Activated T-helper 1 cell treated with Interleukin-2 at 50 U/mL for 16 hours (primary cell): ENCODE measurements at places on chromosomes 5 and 9.

- no peak for DNase-seq
Observed at GRCh38 chr9:5578698-5579085, 50.2 kb upstream of the RIC1 start.

DNA sequence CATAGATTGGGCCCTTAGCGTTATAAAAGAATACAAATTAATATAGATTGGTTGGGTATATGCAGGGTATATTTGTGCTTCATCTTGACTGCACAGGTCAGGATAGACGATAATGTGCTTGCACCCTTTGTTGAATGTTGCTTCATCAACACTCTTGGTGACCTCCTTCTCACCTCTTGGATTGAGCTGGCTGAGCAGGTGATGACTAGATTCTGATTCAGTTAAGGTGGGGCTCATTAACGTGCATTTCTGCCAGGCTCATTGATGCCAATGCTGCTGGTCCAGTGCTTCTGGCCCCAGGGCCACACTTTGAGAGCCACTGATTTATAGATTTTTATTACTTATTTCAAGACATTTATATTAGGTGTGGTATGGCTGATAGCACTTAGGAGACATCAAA is 27.7 kb downstream of the PCSK5 start:
- no peak for DNase-seq

GRCh38 chr5:11496137-11496719 is 408.0 kb downstream of the CTNND2 start:
- no peak for DNase-seq

GRCh38 chr5:350355-350754 is 28.8 kb downstream of the AHRR start:
- DNase-seq: no peak

- DNase-seq: no peak
Observed at GRCh38 chr5:80754900-80755299, 100.1 kb upstream of the DHFR start.

GRCh38 chr5:135920199-135920598 is 24.6 kb upstream of the IL9 start:
- DNase-seq: no peak

GRCh38 chr9:76464706-76465105 is 5.7 kb downstream of the GCNT1 start:
- no peak for DNase-seq

- DNase-seq: no peak
Observed at GRCh38 chr9:96612966-96613589, 6.6 kb downstream of the CDC14B start.
